Memory B cell (primary cell): ENCODE measurements at places on chromosomes 5 and 9.

- no peak overlapping the region for H3K4me3 ChIP-seq
- H3K36me3 ChIP-seq = no peaks in the 10 kb centered on the region
- no peak for DNase-seq
- no peaks in the 10 kb centered on the region for H3K4me1 ChIP-seq
Measured at GRCh38 chr5:167916706-167917105, 374.7 kb upstream of the WWC1 start.

DNA sequence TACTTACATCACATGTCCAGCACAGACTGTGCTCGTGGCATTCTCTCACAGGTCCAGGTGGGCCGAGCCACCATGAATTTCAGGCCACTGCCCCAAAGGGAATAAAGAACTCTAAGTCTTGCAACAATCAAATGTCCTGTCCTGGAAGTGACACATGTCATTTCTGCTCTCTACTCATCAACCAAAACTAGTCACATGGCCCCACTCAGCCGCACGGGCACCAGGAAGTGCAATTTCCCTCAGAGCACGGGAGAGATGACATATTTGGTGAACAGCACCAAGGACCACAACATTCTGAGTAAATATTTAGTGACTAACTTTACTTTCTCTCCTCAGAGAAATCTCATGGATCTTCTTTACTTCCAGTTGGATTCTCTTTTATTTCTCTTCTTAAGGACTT lies 131.1 kb upstream of the TUT7 start:
- H3K36me3 ChIP-seq = no peaks in the 10 kb centered on the region
- no peak for DNase-seq
- no peaks in the 10 kb centered on the region for H3K4me1 ChIP-seq
- H3K4me3 ChIP-seq = no peak overlapping the region
- H3K27me3 ChIP-seq = no peaks in the 10 kb centered on the region
- no peak overlapping the region for H3K27ac ChIP-seq

- no peaks in the 10 kb centered on the region for H3K36me3 ChIP-seq
- H3K4me1 ChIP-seq = no peaks in the 10 kb centered on the region
- H3K27ac ChIP-seq = no peak overlapping the region
- DNase-seq = no peak
Measured at GRCh38 chr9:78072586-78073199, 41.1 kb upstream of the GNAQ start.

GRCh38 chr5:131436081-131436480 lies 172.2 kb downstream of the CDC42SE2 start:
- H3K27me3 ChIP-seq = no peaks in the 10 kb centered on the region
- DNase-seq = no peak
- H3K36me3 ChIP-seq = peaks cover 31% of the 10 kb centered on the region
- no peak overlapping the region for H3K4me3 ChIP-seq
- H3K4me1 ChIP-seq = peaks cover 3% of the 10 kb centered on the region

GRCh38 chr5:118126159-118126558 lies 862.2 kb downstream of the DTWD2 start:
- H3K27ac ChIP-seq = no peak overlapping the region
- H3K4me1 ChIP-seq = no peaks in the 10 kb centered on the region
- DNase-seq = no peak
- no peak overlapping the region for H3K4me3 ChIP-seq
- H3K36me3 ChIP-seq = no peaks in the 10 kb centered on the region
- H3K27me3 ChIP-seq = no peaks in the 10 kb centered on the region
